ENCODE measurements at places on chromosomes 2 and 18. TPM values are rescaled to one million over a fixed set of nuclear protein-coding genes. Genes with fewer than 3 reads are reported as not detected.
A peak's percentile ranks its signal among the peaks of the same experiment; 100 is the strongest.

- H3K4me1 ChIP-seq, result no peaks in the 10 kb centered on the region
- H3K36me3 ChIP-seq, result no peaks in the 10 kb centered on the region
- no peak overlapping the region for H3K4me3 ChIP-seq
Observed at GRCh38 chr18:57907550-57907949, 104.4 kb upstream of the ATP8B1 start.

GRCh38 chr2:241620419-241620769 lies 16.6 kb downstream of the THAP4 start:
- DNase-seq, result no peak
- H3K4me1 ChIP-seq, result peaks cover 6% of the 10 kb centered on the region
- no peak overlapping the region for H3K27ac ChIP-seq
- H3K4me3 ChIP-seq, result no peak overlapping the region
- no peaks in the 10 kb centered on the region for H3K27me3 ChIP-seq

Gene PROM2
- 48.8 TPM for total RNA-seq

DNA sequence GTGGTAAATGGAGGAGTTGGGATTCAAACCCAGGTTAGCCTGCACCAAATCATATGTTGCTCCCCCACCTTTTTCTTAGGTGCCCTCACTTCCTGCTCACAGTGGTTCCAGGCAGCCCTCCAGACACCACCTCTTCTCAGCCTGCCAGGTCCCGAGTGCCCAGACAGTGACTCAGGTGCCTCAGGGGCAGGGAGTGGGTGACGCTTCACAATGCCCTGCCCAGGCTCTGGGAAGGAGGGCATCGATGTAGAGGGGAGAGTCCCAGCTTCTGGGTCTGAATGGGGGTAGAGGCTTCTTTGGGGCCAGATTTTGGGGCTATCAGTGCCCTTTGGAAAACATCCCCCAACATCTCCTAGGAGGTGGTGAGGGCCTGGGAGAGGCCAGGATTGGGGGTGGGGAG lies 5.2 kb upstream of the DNAJB2 start:
- no peaks in the 10 kb centered on the region for H3K36me3 ChIP-seq
- peaks cover 9% of the 10 kb centered on the region for H3K4me1 ChIP-seq
- peak; percentile 74 for DNase-seq
- peak overlapping the region; percentile 44 for H3K4me3 ChIP-seq

All from breast epithelium (tissue), 4 donors.